Stimulated activated CD4-positive, alpha-beta T cell treated with anti-CD3 and anti-CD28 coated beads, Interleukin-15, amount 100 ng/mL, for 1 hour (primary cell): ENCODE measurements at places on chromosomes 7 and 10.

- no peak for DNase-seq
Observed at GRCh38 chr10:6010569-6010968, 33.2 kb upstream of the IL15RA start.

- DNase-seq: no peak
Observed at GRCh38 chr7:44772867-44773266, 23.6 kb upstream of the PPIA start.

DNA sequence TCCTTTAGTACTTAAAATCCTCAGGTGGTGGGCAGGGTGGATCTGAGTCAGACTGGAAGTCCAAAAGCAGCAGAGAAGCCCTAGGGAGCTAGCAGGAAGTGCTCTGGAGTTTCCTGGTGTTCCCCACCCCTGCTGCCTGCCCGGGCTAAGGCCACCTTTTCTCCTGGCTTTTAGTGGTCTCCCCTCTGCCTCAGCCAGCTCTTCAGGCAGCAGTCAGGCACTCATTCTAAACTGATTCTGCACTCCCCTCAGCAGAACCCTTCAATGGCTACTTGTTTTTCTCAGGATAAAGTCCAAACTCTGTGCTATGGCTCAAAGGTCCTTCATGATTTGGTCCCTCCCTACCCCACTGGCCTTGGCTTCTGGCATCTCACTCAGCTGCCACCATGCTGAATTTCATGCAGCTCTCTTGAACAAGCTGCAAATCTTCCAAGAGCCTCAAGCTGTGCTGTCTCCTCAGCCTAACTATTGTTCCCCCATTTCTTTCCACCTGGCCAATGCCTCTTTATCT is 28.9 kb upstream of the DNMBP start:
- DNase-seq: no peak

- no peak for DNase-seq
Observed at GRCh38 chr10:62248465-62248864, 20.2 kb downstream of the RTKN2 start.

DNA sequence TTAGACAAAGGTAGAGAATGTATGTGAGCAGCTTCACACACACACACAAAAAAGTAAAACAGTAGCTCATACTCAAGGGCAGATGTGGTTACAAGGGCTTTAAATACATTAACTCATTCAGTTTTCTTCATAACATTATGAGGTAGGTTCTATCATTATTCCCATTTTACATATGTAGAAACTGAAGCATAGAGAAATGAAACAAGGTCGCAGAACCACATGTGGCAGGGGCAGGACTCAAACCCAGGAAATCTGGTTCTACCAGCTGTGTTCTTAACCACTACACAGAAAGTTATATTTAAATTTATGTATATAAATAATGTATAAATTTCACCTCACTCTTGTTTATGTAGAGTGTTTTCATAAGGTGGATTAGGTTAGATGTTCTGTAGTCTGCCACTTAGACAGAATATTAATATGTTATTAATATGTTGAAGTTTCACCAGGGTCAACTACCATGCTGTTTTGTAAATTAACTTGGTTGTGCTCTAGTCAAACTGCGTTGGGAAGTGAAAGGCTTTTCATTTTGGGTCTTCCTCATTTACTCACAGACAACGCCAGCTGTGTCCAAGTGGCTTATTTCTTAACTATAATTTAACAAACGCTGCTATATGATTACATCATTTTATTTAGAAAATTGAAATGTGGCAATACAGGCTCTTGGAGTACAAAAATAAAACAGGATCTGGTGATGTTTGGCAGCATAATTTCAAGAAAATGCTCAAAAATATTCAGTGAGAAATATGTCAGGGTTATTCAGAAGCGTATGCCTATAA is 138.4 kb downstream of the MDFIC start:
- DNase-seq: no peak

DNA sequence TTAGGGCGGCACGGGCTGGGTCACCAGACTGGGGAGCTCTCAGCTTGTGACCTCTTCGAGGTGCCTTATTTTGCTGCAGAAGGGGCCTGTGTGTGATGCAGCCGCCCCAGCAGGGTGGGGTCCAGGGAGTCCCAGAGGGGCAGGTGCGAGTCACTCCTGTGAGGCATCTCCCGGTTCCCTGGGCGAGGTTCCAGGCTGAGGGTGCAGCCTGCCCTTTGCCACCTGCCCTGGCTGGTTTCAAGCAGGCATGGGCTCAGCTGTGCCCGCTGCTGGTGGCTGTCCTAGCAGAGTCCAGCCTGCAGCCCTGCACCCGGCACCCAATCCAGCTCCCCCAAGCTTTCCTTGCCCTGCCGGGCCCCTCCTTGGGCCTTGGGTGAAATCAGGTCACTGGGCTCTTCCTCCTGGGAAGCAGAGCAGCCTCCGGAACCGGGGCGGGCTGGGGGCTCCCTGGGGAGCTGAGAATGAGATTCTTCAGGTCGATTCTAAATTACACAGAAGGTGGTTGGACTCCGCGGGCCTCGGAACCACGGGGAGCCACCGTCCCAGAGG is 64.8 kb downstream of the PWWP2B start:
- DNase-seq: no peak

DNA sequence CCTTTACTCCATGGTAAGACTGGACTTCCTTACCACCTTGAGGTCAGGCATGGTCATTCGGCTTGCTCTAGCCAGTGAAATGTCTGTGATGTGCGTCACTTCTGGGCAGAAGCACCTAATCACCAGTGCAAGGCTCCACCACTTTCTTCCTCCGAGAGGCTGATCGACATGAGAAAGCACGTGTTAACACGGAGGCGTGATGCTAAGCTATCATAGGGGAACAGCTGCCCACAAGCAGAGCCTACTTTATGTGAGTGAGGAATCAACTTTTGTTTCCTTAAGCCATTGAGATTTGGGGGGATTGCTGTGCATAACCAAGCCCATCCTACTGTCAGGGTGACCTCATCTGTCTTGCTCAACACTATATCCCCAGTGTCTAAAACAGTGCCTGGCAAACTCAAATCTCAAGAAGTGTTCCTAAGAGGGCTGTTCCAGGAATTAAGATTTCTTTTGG is 23.1 kb upstream of the SAR1A start:
- no peak for DNase-seq

DNA sequence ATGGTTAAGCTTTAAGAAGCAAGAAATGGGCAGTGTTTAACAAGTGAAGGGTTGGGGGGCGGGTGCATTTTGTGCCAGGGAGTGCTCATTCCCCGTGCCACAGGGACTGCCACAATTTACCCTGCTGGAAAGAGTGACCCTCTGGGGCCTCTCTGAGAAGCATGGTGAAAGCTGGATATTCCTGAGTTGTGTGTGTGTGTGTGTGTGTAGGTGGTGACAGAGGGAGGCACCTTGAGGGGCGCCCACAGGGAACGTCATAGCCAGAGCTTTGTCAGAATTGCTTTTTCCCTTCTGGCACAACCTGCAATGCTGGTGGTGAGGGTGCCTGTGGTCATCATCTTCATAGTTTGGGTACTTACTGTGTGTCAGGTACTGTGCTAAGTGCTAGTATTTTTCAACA is 2.5 kb upstream of the WDR86 start:
- no peak for DNase-seq

- DNase-seq: no peak
Observed at GRCh38 chr10:29948881-29949355, 110.5 kb downstream of the JCAD start.

DNA sequence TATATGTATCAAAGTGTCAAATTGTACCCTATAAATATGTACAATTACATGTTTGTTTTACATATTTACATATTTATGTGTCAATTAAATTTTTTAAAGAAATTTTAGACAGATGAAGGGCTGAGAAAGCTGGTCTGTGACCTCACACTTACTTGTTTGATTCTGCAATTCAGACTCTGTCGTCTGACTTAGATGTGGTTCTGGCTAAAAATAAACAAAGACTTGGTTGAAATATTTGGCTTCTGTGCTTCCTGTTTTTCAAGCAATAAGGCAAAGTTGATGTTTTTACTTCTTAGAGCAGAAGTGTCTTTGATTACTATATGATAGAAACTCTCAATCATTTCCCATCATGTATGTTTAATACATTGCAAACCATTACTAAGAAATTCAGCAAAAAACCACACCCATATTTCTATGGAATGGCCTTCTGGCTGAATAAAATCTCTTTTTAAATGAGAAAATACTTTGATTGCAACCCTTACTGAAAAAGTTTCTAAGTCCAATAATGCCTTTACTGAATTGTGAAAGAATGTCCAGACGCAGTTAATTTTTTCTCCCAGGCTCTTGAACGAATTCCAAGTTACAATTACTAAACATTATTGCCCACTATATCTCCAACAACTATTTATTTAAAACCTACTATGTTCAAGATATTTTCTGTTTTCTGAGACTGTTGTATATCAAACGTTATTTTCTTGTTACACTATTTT is 59.5 kb upstream of the PRKG1 start:
- no peak for DNase-seq

- DNase-seq: no peak
Observed at GRCh38 chr7:77409739-77410547, 6.2 kb downstream of the GSAP start.

- no peak for DNase-seq
Observed at GRCh38 chr7:129436335-129436923, 2.2 kb downstream of the STRIP2 start.

- no peak for DNase-seq
Observed at GRCh38 chr7:132557489-132558044, 18.7 kb downstream of the PLXNA4 start.

DNA sequence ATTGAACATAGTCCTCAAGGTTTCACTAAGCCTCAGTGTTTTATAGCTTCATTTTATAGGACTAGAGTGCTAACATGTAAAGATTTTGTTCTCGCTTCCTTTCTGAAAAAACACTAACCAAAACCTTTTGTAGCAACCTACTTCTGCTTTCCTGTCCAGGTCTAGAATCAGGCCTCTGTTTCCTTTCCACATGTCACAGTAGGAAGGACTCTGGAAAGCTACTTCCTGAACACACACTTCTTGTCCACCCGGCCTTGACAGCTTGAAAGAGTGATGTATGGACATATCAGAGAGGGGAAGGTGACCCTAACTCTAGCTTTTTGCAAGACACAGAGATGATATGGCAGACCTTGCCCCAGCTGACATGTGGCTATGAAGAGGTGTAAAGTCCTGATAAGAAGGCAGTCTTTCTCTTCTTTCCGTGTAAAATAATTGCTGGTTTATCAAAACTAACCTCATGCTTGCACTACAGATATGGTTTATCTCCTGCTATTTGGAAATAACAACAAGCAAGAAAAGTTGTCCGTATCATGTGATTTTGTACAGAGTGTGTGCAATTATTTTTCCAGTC is 175.4 kb downstream of the SKAP2 start:
- no peak for DNase-seq

- DNase-seq: no peak
Observed at GRCh38 chr7:69949122-69949521, 350.8 kb downstream of the AUTS2 start.

DNA sequence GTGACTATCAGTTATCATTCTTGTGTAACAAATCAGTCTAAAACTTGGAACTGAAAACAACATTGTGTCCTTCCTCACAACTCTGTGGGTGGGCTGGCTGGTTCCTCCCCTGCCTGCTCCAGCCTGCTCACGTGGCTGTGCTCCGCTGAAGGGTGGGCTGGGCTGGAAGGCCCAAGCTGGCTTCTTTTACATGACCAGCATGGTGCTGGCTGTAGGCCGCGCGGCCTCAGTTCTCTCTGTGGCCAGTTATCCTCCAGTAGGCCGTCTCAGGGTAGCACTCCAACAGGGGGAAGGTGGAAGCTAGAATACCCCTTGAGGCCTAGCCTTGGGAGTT is 11.3 kb downstream of the ADAMTS14 start:
- DNase-seq: no peak

GRCh38 chr10:4101918-4102654 is 317.1 kb upstream of the KLF6 start:
- no peak for DNase-seq

DNA sequence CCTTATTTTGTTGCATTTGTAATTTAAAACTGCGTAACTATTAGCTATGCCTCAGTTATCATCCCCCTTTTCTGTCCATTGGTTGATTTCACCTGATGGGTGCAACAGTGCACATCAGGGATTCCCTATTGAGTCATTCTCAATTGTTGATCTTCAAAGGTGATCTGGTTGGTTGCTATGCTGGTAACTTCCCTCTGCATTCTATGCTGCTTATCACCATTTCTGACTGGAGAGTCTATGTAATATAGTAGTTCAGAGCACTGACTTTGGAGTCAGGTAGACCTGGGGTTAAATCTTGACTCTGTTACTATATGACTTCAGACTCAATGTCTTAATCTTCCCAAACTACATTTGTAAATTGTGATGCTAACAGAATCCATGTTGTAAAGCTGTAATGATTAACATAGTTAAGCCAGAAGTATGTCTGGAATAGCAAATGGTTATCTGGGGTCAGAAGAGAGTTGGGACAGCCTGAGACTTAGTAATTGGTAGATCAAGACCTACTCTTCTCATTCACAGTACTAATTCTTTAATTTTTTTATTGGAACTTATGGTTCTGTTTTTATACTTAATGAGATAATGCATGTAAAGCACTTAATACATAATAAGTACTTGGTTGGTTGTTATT is 38.1 kb downstream of the EXOC6 start:
- no peak for DNase-seq

- no peak for DNase-seq
Observed at GRCh38 chr10:68334672-68335467, 2.1 kb upstream of the PBLD start.

- DNase-seq: no peak
Observed at GRCh38 chr7:65317372-65317771, 56.3 kb upstream of the ZNF92 start.

DNA sequence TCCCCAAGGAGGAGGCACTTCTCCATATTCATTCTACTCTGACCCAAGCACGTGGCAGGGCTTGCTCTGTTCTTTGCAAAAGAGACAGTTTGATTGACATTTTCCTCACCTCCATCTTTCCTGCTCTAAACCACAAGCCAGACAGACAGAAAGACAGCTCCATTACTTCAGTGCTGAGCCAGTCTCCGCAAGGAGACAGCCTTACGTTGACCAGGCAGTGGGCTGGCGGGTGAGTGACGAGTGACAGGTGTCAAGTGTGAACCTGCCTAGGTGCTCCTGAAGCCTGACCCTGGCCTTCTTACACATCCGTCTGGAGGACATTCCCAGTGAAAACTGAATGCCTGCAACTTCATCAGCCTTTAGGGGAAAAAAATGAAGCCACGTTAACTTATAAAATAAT is 314.6 kb downstream of the TNS3 start:
- no peak for DNase-seq

DNA sequence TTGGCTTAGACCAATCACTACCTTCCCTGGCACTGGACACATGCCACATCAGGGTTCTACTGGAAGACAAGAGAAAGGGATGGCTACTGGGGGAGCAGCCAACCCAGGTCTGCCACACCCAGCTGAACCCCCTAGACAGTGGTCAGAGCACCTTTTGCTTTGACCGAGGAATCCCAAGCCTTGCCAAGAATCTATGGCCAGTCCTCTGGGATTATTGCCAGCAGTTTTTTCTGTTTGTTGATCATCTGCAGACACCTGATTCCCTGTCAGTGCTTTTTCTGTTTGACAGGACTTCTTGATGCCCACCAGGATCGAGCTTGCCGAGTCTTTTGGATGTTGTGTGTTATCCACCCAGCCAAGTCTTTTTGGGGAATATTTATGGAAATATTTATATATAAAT is 476.2 kb upstream of the GALNT17 start:
- no peak for DNase-seq
